Esophagus squamous epithelium (tissue), 5 donors: ENCODE measurements at places on chromosomes 1 and 21.

DNA sequence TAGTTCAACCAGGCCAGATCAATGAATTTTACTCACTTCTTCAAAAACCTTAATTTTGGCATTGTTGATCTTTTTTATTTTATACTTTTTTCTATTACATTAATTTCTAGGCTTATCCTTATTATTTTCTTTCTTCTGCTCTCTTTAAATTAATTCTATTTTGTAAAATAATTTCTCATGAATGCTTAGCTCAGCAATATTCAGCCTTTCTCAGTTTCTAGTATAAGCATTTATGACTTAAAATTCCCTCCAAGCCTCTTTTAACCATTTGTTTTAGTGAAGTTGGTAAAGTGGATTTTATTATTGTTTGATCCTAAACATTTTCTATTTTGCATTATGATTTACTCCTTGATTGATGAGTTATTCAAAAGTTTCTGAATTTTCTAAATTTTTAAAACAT is 20.6 kb upstream of the SAMD13 start:
- DNase-seq = no peak

- DNase-seq = no peak
Measured at GRCh38 chr1:214946615-214947014, 135.9 kb upstream of the KCNK2 start.

- no peak for DNase-seq
Measured at GRCh38 chr1:160080381-160081100, 797 bp upstream of the KCNJ9 start.

- DNase-seq = no peak
Measured at GRCh38 chr1:30523055-30524020, 200.0 kb downstream of the MATN1 start.

- DNase-seq = no peak
Measured at GRCh38 chr1:32031578-32032274, 18.1 kb downstream of the KHDRBS1 start.

DNA sequence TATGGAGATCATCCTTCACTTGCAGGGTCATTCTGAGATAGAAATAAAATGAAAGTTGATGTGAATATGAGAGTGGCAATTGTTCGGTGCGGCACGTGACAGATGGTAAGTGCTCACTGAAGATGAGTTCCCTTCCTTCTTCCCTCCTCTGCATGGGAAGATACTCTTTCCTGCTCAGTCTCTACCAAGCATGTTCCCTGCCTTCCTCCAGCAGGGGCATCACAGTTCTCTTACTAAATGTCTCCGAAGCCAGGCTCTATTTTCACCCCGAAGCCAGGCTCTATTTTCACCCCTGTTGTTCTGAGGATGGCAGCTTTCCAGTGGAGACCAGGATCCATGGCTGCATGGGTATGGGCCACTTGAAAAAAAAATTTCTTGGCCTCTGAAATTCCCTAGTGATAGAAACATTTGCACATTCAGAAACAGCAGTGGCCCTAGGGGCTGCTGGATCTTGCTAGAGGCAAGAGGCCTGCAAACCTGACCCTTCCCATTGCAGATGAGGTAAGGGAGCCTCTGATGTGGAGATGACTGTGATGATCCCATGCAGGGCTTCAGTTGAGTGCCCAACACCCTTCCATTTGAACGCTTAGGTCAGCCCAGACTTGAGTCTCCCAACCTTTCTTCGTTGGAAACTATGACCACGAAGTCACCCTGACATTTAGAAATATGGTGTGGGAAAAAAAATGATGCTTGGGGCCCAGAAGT is 123.7 kb upstream of the HMGB4 start:
- no peak for DNase-seq

GRCh38 chr1:248143311-248143710 is 1.6 kb upstream of the OR2M5 start:
- no peak for DNase-seq

DNA sequence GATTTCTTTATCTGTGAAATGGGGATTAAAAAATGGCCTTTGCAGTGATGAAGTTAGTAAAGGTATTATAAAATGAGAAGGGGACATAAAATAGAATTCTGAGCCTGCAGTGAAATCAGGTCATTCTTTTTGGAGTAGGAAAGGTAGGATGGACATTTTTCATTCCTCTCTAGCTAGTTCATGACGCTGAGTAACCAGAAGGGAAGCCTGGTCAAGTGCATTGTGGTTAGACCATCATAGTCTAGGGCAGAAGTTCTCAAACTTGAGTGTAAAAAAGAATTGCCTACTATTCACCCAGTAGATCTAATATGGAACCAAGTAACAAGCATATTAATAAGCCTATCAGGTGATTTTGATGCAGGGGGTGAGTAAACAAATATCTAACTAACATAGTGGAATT is 50.8 kb downstream of the TGFB2 start:
- DNase-seq = no peak

DNA sequence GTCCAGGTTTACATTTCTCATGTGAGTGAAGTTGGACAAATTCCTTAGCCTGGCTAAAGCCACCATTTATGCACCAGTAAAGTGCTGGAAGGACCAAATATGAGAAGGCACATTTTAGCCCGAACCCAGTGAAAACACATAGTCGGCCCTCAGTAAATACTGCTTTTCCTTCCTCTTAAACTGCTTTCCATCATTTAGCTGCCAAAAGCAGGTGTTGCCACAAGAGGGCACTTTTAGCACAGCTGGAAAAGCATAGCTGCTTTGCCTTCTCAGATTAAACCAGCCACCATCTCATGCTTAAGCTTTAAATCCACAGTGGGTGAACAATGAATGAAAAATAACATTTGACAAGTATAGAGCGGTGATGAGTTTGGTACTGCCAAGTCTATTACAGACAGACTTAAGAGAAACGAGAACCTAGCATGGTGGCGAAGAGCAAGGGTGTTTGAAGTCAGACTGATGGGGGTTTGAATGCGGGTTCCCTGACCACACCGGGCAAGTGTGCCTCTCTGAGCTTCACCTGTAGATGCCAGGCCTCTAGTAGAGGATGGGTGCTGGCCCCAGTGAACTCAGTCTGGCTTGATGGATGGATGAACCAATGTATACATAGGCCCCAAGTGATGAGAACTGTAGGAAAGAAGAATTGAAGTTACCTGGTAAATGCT is 57.8 kb downstream of the SLC35D1 start:
- no peak for DNase-seq

GRCh38 chr1:206895325-206895724 is 1.9 kb upstream of the IL24 start:
- DNase-seq = no peak

- no peak for DNase-seq
Measured at GRCh38 chr1:43285269-43285990, at the start of gene C1orf210. TSS of gene C1orf210 (minus strand) at chr1:43285581. CDS start at chr1:43283270, 2,311 bp downstream.
